ENCODE measurements at places on chromosomes 1 and 21.

DNA sequence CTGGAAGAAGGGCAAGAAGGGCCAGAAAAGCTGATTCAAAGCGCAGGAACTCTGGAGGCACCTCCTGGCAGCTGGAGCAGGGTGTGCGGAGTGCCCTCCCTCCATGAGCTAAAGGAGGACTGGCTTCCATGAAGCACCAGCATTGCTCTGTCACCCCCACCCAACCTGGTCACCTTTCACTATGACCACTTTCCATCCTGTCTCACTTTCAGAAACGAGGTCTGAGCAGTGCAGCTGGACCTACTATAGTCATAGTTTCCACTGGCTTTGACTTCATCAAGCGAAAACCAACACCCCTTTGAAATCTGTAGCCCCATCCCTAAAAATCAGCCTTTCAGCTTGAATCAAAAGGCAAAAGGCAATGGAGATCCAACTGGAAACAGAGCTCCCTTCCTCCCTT, 84.8 kb upstream of the CACNA1E start:
- DNase-seq: no peak

GRCh38 chr21:34215911-34216717, 142.7 kb downstream of the MRPS6 start:
- DNase-seq: peak; percentile 8

- no peak for DNase-seq
These were observed 71.7 kb downstream of the EDEM3 start for GRCh38 chr1:184682956-184683355.

DNA sequence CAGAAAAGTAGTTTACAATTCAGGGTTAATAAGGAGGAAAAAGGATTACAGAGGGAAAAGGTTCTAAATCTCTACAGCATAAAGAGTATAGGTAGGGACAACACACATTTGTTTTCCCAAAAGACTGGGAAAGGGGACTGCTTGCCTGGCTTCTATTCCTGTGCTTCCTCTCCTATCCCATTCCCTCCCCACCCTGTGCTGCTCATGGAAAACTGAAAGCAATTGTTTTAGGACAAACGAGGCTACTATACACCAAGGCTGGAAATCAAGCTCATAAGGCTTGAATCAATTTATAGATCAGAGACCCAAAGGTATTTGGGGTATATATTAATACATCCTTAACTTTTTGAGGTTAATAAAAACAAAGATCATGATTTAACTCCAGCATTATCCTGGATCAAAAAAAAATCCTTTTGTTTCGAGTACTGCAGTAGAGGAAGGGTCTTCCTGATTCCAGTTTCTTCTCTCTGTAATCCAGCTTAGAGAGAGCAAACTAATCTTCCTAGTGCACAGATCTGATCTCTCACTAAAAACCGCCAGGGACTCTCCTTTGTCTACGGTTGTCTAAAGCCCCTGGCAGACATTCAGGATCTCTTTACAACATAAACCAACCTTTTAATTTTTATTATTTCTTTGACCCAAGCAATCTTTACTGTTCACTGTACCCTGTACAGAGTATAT, 37.4 kb upstream of the A3GALT2 start:
- no peak for DNase-seq

- DNase-seq: no peak
These were observed 121.1 kb upstream of the SYT6 start for GRCh38 chr1:114274621-114275317.

GRCh38 chr1:116948046-116948445, 38.3 kb downstream of the PTGFRN start:
- DNase-seq: no peak

DNA sequence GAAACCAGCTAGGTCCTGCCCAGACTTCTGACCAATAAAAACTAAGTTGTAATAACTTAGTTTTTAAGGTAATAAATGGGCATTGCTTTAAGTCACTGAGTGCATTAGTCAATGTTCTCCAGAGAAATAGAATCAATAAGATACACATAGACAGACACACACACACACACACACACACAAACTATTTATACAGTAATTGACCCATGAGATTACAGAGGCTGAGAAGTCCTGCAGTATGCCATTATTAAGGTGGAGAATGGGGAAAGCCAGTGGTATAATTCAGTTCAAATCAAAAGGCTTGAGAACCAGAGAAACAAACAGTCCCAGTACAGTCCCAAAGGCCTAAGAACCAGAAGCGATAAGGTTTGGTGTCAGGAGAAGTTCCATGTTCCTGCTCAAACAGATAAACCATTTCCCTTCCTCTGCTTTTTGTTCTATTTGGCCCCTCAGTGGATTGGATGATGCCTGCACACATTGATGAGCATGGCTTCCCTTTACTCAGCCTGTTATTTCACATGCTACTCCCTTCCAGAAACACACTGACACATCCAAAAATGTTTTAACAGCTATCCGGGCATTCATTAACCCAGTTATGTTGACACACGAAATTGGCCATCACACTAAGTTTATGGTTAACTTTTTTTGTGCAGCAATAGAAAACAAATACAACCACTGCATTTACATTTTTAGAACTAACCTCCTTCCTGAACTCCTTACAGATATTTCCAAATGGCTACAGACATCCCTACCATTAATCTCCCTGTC, 828.2 kb upstream of the NCAM2 start:
- no peak for DNase-seq

DNA sequence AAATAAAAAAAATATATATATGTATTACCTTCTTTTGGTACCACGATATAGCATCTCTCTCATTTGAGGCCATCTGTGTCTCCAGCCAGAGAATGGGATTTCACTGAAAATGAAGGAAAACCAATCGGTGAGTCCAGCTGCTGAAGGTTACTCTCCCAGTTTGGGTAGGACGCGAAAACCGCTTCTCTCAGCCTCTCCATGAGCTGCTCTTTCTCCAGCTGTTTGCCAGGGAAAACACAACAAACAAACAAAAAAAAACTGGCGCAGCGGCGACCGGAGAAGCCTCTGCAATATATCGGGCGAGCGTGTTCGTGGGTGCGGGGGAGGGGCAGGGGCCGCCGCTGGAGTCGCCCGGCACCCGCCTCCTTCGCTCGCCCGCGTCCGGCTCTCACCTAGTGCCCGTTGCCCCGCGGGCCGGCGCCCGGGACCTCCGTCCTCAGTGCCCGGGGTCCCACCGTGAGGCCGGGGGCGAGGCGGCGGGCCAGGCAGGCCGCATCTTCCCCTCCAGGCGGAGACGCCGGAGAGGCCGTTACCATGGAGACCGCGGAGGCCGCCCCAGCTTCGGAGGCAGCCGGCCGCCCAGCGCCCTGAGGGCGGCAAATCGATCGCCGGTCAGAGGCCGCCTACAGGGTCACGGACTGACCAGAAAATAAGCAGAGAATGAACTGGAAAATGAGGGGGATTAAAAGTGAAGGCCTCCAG, 504 bp downstream of the PHTF1 start:
- peak; percentile 72 for DNase-seq

GRCh38 chr1:101276818-101277217, 40.0 kb downstream of the S1PR1 start:
- DNase-seq: no peak

- no peak for DNase-seq
These were observed 15.2 kb downstream of the DDX20 start for GRCh38 chr1:111770916-111771315.

GRCh38 chr1:53502641-53503432, 43.6 kb downstream of the DMRTB1 start:
- DNase-seq: no peak

- DNase-seq: no peak
These were observed 10.4 kb upstream of the KCNA2 start for GRCh38 chr1:110616587-110616986.

DNA sequence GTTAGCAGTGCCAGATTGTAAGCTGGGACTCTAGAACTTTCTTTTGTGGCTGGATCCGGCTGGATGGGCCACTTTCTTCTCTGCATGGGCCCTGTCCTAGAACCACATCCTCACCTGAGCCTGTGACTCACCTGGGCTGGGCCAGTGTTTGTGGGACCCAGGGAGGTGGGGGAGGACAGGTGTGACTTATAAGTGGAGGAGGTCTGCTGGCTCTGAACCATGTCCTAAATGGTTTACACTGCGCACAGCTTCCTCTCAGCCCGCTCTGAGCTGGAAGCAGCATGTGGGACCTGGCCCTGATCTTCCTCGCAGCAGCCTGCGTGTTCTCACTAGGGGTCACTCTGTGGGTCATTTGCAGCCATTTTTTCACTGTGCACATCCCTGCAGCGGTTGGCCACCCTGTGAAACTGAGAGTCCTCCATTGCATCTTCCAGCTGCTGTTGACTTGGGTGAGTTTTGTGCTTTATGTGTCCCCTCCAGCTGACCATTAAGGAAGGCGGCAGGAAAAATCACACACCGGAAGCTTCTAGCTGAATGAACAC, at the start of gene AADACL3:
Gene AADACL3 (plus strand): TSS at position 215 of the 542 bp plus-strand sequence. CDS start 67 bp downstream, at position 282.
- no peak for DNase-seq

DNA sequence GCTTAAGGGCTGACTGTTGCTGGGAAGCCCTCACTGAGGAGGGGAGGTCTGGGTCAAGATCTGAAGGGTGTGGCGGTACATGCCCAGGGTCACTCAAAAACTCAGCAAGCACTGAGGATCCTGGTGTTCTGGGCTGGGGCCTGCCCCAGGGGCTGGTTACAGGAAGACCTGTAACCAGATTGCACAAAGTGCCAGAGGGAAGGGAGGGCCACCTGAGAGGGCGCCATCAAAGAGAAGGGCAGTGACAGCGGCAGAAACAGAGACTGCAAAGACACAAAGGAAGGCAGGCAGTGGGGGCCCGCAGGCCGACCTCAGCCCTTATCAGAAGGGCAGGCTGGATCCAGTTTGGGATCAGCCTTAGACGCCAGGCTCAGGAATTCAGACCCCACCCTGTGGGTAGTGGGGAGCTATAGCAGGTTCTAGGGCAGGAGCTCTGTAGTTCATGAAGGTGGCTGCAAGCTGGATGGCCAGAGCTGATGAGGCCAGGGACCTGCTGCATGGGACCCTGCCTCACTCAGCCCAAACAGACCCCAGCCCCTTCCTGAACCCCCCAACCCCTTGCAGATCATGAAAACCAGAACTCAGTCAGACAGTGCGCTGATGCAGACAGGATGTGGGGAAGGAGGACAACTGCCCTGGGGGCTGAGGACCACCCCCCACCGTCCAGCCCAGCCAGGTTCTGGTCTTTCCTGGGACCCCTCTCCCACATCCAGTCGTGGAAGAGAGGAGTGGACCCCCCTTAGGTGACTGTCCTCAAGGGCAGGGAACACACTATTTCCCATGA, 3.9 kb downstream of the SH2D5 start:
- DNase-seq: no peak

GRCh38 chr1:212700223-212700891, 717 bp upstream of the BATF3 start:
- DNase-seq: peak; percentile 27
